ENCODE measurements at places on chromosomes 6 and 20.

- no peak for DNase-seq
Observed at GRCh38 chr6:167711211-167711610, 115.5 kb upstream of the AFDN start.

GRCh38 chr6:109381061-109381746 lies 1.1 kb downstream of the CD164 start:
- DNase-seq = no peak

- no peak for DNase-seq
Observed at GRCh38 chr6:44116641-44117382, 10.4 kb downstream of the MRPL14 start.

DNA sequence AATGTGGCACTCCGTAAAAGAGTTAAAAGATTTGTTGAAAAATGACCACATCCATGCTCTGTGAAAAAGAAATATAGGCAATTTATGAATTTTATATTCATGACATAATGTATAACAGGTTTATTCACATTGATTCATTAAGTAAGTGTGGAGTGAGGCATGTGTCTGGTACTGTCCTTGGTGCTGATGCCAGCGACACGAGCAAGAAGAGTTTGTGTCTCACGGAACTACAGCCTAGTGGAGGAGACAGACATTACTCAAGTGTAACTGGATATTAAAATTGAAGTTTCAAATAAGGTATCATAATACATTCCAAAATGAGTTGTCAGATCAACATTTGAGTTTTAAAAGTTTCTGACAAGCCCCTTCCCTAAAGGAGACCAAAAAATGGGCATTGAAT lies 158.2 kb upstream of the PRND start:
- no peak for DNase-seq

- DNase-seq = no peak
Observed at GRCh38 chr6:13496513-13497190, 9.3 kb upstream of the GFOD1 start.

DNA sequence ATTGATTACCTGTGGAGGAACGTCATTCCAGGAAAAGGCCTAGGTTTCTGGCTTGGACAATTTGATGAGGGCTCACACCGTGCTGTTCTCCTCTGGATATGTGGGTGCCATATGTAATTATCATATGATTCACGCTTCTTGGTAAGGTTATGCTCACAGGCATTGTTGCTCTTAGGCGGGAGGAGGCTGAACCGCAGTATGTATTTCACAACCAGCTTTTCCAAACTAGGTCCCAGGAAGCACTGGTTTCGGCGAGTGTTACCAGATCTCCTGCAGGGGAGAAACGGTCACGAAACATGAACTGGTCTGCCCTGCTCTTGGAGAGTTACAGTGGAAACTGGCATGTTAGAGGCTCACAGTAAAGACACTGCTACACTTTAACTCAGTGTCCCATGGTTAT lies 793 bp upstream of the FAM50B start:
- no peak for DNase-seq

DNA sequence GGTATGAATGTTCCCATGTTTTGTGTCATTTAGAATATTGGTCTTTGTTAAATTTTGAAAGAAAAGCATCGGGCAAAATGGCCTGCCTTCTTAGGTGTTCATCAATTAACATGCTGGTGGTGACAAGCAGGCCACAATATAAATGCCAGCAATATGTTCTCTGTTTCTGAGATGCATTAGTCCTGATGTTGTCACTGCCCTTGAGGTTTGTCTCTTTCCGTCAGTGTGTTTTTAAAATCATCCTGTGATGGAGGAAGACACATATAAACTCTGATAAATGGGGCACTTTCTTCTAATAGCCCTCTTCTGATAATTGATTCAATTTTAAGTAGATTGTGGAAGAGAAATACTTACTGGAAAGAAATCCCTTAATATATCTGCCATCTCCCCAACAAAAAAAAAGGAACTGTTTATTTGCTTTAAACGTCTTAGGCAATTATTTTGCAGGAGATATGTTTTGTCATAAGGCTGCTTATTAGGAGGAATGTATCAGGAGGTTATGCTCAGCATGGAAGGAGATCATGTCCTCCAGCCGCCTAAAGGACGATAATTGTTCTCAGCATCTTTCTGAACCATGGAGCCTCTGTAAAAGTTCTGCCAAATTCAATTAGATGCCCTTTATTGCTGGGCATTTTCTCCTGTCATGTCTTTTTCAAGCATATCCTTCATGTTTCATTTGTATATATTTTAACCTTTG lies 134.1 kb downstream of the COL9A1 start:
- DNase-seq = no peak

DNA sequence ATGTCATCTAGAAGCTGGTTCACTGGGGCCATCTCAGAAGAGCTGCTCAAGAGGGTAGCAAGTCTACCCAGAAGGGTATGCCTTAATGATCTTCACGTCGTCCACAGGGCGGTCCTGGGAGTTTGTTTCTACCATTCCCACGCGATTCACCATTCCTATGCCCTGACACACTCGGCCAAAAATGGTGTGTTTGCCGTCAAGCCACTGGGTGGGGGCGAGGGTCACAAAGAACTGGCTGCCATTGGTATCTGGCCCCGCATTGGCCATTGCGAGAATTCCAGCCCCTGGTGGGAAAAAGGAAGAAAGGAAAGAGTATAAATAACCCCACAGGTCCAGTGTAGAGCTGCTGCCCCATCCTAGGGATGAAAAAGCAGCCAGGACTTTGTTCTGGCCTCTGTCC lies 16.5 kb upstream of the CPNE5 start:
- no peak for DNase-seq

GRCh38 chr6:71199736-71200135 lies 88.9 kb upstream of the OGFRL1 start:
- DNase-seq = no peak

GRCh38 chr6:33768644-33769120 lies 20.2 kb downstream of the LEMD2 start:
- peak; percentile 41 for DNase-seq

DNA sequence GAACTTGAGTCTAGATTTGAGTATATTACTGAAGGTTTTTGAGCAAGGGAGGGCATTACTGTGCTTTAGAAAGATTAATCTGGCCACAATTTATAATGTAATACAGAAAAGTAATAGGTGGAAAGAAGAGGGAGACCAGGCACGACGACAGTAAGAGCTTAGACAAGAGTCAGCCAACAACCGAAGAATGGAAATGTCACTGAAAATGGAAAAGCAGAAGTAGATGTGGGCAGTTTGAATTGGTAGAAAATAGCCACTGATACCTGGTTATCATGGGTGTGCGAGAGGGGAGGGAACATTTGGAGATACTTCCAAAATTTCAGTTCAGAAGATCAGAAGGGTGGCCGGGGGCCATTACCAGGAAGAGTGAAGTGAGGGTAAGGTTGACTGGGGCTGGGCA lies 339.1 kb downstream of the UTRN start:
- DNase-seq = no peak

DNA sequence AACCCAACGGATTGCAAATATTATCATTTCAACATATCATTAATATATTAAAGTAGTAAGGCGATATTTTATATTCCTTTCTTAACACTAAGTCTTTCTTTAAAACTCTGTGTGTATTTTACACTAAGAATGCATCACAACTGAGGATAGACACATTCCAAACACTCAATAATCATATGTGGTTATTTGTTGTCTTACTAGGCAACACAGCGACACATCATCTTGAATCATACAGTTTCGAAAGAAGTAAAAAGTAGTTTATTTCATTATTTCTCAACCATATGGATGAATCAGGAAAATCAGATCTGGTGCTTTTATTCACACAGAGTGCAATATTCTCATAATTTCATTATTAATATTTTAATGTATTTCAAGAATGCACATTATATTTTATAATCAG lies 662.4 kb downstream of the EPHA7 start:
- DNase-seq = no peak

DNA sequence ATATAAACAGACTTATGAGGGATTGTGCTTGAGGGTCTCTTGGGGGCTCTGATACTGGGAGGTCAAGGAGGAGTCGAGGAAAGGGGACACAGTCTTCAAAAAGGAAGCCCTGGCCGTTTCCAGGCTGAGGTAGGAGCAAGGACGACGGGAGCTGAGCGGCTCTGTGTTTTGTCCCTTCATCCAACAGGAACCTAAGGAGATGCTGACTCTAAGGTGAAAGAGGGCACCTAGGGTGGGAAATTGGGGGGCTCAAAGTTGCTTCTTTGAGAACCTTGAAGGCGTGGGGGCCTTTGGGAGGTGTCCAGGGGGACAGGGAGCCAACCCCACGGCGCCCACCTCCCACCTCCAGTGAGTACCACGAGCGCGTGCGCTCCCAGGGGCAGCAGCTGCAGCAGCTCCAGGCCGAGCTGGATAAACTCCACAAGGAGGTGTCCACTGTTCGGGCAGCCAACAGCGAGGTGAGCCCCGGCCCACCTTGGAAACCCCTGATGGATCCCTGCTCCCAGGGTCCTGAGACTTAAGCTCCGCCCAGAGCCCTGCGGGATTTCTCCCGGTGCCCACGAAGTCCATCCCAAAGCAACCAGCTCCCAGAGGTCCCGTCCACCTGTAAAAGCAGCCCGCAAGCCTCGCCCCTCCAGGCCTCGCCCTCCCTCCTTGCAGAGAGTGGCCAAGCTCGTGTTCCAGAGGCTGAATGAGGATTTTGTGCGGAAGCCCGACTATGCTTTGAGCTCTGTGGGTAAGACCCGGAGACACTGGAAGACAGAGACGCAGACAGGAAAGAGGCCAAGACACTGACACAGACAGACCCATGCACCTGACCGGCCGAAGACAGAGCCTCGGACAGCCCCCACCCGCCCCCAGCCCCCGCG lies 2.9 kb downstream of the SPAG4 start:
- no peak for DNase-seq

DNA sequence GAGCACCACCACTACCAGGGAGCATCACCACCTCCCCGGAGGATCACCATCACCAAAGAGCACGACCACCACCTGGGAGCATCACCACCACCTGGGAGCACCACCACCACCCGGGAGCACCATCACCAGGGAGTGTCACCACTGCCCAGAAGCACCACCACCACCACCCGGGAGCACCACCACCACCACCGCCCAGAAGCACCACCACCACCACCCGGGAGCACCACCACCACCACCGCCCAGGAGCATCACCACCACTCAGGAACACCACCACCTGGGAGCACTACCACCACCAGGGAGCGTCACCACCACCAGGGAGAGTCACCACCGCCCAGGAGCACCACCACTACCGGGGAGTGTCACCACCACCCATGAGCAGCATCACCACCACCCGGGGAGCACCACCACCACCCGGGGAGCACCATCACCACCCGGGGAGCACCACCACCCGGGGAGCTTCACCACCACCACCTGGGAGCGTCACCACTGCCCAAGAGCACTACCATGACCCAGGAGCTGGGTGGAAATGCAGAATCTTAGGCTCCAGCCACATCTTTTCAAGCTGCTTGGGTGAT lies 237.3 kb downstream of the SOD2 start:
- DNase-seq = no peak

DNA sequence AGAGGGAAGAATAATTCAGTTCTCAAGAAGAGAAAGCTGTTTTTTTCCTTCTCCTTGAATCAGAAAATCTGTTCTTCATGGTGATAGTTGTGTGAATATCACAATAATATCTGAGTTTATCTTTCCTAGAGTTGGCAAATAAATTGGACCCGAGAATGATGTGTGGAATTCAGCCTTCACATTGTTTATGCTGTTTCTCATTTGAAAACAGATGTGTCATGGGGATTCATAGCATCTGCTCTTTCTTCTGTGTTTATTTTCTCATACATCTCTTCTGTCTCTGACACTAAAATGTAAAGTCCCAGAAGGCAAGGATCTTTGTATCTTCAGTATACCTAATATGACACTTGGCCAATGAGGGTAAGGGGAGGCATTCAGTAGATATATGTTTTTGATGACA lies 103.6 kb upstream of the SGK1 start:
- DNase-seq = no peak

- DNase-seq = no peak
Observed at GRCh38 chr20:2707353-2708072, 14.9 kb downstream of the EBF4 start.

GRCh38 chr6:21870076-21870730 lies 276.7 kb downstream of the SOX4 start:
- DNase-seq = no peak

GRCh38 chr6:80488190-80488589 lies 381.7 kb downstream of the BCKDHB start:
- no peak for DNase-seq

DNA sequence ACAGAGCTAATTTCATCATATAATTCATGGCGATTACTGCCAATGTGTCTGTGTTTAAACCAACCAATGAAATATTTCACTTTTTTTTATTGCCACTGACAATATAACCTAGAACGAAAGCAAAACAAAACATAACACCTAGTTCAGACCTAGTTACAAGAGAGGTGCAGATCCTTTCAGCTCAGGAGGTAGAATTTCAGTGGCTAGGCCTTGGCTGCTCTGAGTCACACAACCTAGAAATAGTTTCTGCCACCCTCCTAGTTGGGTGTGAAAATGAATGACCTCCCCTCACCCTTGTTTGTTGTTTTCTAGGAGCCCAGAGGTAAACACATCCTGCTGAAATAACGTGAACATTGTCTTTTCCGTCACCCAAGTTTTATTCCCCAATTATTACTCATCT lies 356.3 kb downstream of the HTR1B start:
- DNase-seq = no peak

- no peak for DNase-seq
Observed at GRCh38 chr20:44211177-44212039, 837 bp upstream of the OSER1 start.

GRCh38 chr20:63121246-63121645 lies 94.7 kb downstream of the YTHDF1 start:
- no peak for DNase-seq

GRCh38 chr6:33960345-33961313 lies 156.8 kb upstream of the MLN start:
- DNase-seq = no peak

DNA sequence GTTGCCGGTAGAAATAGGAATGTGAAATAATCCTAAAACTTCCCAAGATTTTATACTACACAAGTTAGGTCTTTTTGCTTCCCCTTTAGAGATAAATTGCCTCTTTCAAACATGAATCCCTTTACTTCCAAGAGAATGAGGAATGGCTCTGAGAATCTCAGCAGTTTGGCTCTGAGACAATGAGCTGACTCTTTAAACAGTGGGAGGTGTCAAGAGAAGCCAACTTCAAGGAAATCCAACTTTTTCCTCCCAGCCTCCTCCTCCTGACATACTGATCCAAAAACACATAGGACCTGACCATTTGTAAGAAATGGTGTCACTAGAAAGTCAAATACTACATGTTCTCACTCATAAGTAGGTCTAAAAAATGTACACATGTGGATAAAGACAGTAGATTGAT lies 154.2 kb downstream of the ALDH8A1 start:
- no peak for DNase-seq
